ENCODE measurements at places on chromosomes 5 and 9.

DNA sequence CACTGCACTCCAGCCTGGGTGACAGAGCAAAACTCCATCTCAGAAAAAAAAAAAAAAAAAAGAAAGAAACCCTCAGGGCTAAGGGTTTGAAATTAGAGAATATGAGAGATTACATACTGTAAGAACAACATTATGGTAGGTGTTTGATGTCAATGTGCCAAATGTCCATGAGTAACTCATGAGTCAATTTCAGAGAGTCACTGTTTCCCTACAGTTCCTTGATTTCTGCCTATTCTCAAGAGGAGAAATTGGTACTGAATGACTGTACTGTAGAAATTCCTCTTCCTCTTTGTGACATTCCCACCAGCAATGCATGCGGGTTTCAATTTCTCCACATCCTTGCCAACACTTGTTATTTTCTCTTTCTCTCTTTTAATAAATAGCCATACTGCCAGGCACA is 35.2 kb downstream of the MARVELD2 start:
- no peak for DNase-seq

GRCh38 chr9:88992556-88992955 is 1.3 kb downstream of the S1PR3 start:
- DNase-seq = no peak

DNA sequence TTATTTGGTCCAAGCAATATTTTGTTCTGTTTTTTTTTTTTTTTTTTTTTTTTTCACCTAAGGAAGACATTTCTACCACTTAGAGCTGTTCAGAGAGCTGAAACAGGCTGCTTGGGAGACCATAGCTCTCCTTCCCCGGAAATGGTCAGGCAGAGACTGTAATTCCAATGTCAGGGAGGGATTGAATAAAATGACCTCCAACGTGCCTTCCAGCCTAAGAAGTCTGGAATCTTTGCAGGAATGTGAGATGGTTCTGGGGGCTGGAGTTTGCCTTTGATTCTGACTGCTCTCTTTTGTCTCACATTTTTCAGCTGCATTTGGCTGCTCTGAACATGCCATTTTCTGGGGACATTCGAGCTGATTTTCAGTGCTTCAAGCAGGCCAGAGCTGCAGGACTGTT is 38.3 kb upstream of the TGFBR1 start:
- DNase-seq = no peak

DNA sequence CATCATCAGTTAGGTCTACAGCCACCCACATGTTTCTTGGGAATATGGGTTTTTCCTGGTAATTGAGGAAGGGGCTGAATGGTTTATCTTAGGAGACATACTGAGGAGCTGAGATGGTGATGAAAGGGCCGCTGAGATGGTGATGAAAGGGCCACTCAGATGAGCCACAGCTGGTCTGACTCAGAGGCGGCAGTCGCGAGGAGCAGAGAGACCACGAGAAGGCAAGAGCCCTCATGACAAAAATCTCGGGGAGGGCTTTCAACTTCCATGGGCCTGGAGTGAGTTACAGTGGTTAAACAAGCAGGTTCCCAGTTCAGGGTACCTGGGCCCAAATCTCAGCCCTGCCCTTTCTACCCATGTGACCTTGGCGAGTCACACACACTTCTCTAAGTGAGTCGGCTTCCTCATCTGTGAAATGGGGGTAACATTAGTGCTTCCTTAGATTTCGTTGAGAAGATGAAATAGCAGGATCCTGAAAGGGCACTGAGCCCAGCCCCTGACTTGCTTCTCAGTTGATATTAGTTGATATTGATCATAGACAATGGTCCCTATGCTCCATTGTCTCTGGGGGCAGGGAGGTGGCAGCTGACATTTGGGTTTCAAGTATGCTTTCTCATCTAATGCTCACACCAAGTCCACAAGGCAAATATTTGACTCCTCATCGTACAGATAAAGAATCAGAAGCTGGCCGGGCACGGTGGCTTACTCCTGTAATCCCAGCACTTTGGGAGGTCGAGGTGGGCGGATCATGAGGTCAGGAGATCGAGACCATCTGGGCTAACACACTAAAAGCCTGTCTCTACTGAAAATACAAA is 169.5 kb downstream of the RGS3 start:
- no peak for DNase-seq

GRCh38 chr5:154368041-154368800 is 77.6 kb upstream of the SAP30L start:
- DNase-seq = no peak

GRCh38 chr9:137715321-137715720 is 96.5 kb downstream of the EHMT1 start:
- no peak for DNase-seq

- no peak for DNase-seq
These were observed 78.3 kb downstream of the PARP8 start for GRCh38 chr5:50744776-50745175.

DNA sequence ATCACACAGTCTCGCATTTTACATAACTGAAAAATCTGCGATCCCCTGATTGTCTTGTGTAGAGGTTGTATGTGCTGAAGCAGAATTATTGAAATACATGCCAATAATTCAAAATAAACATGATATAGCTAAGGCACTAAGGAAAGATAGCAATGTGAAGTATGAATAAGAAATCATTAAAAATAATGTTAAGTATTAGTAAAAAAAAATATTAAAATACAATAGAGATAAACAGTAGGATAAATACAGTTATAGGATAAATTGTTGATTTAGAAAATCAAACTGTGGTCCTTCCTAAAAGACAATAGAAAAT is 121.1 kb downstream of the FBXL17 start:
- DNase-seq = no peak

- DNase-seq = no peak
These were observed 95.4 kb downstream of the CAVIN4 start for GRCh38 chr9:100673249-100673648.

DNA sequence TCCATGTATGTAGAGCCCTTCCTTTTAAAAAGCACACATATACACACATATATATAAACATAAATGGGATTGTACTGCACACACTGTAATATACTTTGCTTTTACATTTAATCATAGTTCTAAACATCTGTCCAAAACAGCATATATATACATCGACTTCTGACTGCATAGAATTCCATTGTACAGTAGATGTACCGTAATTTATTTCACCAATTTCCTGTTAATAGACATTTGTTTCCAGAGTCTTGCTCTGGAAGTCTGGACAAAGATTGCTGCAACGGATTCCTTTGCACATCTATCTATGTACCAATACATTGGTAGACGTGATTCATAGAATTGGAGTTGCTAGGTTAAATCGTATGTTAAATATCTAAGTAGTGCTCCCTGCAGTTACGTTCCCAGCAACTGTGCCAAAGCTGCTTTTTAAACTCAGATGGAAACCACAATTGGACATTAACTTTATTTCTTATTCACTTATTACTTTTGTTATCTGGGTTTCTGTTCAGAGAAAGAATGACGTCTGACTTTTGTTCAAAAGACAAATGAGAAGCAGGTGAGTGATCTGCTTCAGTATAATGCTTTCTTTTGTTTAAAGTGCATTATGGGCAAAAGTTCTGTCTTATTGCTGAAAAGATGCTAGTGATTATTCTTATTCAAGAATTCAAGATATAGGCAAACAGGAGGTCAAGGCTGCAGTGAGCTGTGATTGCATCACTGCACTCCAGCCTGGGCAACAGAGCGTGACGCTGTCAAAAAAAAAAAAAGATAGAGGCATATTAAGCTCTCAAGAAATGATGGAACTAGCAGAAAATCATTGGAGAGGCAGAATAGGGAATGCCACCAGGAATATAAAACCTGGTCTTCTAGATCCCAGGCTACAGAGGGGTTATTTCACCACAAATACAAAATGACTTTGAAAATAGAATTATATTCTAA is 138.2 kb downstream of the FGF1 start:
- DNase-seq = no peak
